Left cardiac atrium (tissue), 4 donors: ENCODE measurements at places on chromosomes 16 and 17. TPM values are rescaled to one million over a fixed set of nuclear protein-coding genes. Genes with fewer than 3 reads are reported as not detected.

GRCh38 chr17:71081666-71082065 lies 912.3 kb downstream of the KCNJ2 start:
- no peak for DNase-seq

- DNase-seq = no peak
Measured at GRCh38 chr17:42305543-42306384, 17.5 kb downstream of the STAT5A start.

- DNase-seq = no peak
Measured at GRCh38 chr16:2493605-2494004, 18.7 kb downstream of the TBC1D24 start.

The GSPT1 gene
- 111 TPM for total RNA-seq

The KRTAP9-4 gene
- not detected for total RNA-seq
